Transverse colon (tissue), 4 donors: ENCODE measurements at places on chromosomes 12 and 14.

DNA sequence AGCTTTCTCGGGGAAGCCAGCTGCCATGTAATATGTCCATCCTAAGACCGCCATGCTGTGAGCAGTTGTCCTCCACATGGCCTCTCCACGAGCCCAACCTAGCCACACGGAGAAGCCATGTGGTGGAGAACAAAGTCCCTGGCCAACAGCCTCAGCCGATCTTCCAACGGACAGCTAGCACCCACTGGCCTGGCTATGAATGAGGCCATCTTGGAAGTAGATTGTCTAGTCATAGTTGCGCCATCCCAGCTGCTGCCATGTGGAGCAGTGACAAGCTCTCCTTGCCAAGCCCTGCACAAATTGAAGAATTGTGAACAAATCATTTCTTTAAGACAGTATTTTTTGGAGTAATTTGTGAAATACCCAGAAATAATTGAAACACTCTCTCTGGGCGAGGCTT lies 49.3 kb upstream of the USP44 start:
- DNase-seq = no peak

GRCh38 chr12:15772405-15773018 lies 16.7 kb downstream of the EPS8 start:
- no peak for DNase-seq

- no peak for DNase-seq
Measured at GRCh38 chr14:76376409-76376877, 506 bp downstream of the ESRRB start.

GRCh38 chr12:117592588-117593305 lies 231.3 kb upstream of the NOS1 start:
- no peak for DNase-seq

DNA sequence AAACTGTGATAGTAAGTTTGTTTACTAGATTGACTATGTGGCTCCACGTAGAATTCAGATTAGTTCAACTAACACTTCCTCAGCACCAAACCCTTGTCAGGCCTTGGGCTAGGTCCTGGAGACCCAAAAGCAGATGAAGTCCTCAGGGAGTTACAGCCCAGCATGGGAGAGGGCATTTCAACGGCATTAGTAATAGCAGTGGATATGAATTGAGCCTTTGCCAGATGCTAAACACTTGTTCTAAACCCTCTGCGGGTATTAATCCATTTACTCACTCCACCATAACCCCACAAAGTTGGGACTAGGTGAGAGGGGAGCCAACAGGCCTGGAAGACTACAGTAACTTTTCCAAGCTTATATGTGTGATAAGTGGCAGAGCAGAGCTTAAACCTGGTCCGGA lies 714.6 kb downstream of the DIO2 start:
- DNase-seq = no peak

DNA sequence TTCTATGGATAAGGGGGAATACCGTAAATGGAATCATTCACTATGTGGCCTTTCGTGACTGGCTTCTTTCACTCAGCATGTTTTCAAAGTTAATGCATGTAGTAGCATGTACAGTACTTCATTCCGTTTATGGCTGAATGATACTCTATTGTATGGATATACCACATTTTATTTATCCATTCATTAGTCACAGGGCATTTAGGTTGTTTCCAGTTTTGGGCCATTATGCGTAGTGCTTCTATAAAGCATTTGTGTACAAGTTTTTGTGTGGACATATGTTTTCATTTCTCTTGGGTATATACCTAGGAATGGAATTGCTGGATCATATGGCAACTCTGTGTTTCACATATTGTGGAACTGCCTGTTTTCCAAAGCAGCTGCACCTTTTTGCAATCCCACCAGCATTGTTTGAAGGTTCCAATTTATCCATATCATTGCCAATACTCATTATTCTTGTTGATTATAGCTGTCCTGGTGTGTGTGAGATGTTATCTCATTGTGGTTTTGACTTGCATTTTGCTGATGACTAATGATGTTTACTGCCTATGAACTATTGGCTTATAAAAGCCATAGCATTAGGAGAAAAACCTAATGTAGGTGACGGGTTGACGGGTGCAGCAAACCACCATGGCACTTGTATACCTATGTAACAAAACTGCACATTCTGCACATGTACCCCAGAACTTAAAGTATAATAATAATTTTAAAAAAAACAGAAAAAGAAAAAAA lies 45.5 kb downstream of the ATF7IP start:
- DNase-seq = no peak

DNA sequence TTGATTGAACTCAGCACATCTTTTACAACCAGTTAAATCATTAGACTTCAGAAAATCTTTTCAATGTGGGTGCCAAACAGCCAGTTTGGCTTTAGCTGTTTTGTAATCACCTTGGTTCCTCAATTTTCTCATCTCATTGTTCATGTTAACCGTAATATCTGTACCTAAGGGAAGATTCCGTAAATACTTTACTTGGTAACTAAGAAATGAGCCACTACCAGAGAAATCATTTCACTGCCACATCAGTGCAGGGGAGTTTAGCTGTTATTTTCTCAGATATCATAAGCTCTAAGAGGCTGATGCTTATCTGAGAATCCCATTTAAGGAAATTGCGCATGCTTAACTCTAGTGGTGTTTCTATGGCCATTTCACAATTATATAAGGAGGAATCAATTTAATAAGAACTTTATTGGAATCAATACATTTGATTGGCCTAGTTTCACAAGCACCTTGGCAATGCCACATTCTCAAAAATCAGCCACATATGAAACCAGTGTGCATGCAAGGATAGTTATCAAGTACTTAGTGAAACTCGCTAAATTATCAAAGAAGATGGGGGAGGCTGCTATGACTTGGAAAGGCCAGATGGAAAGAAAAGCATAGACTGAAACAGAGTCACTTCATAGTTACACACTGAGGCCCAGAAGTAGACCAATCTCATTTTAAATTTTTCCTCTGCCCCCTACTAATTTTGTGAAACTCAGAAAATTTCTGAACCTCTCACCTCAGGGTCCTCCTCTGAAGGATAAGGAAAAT lies 28.1 kb upstream of the IL22 start:
- DNase-seq = no peak

GRCh38 chr12:12705838-12706520 lies 10.0 kb upstream of the GPR19 start:
- peak; percentile 52 for DNase-seq

GRCh38 chr14:102848830-102849525 lies 71.7 kb downstream of the TRAF3 start:
- peak; percentile 65 for DNase-seq

DNA sequence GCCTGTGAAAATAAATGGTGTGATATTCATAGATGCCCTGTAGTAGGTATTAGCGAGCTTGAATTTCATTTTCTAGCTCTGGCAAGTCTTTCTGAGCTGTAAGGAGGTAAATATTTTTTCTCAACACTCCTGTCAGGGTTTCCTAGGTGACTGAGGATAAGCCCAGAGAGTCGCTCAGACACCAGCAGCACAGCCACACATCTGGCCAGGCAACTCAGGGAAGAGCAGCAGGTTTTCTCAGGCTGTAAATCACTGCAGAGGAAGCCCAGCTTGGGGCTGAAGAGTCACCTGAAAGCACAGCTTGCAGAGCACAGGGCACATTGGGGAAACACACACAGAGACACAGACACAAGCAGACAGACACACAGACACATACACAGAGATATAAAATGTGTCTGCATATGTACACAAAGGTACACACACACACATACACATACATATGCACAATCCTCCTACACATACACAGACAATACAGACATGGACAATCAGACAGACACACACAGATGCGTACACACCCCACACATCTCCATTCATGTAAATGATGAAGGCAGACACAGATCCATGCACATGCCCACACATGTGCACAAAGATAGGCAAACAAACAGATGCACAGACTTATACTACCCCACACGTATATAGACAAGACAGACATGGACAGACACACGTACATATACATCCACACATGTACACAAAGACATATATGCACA lies 232.0 kb upstream of the TMTC1 start:
- DNase-seq = no peak

GRCh38 chr12:68794653-68795251 lies 13.2 kb upstream of the MDM2 start:
- no peak for DNase-seq

DNA sequence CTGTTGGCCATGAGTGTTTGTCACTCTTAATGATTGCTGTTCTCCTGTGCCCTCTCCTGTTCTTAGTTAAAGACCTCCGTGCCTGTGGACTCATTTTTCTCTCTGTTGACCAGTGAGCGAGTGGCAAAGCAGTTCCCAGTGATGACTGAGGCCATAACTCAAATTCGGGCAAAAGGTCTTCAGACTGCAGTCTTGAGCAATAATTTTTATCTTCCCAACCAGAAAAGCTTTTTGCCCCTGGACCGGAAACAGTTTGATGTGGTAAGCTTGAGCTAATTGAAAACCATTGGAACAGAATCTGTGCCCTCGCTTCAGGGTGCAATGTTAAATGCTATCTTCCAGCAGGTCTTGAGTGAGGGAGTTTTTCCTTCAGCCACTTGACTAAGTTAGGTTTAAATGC lies 19.8 kb downstream of the ACAD10 start:
- no peak for DNase-seq

- no peak for DNase-seq
Measured at GRCh38 chr14:69439521-69440270, 41.2 kb downstream of the SLC39A9 start.

GRCh38 chr12:122920687-122921086 lies 24.8 kb upstream of the VPS37B start:
- DNase-seq = no peak

DNA sequence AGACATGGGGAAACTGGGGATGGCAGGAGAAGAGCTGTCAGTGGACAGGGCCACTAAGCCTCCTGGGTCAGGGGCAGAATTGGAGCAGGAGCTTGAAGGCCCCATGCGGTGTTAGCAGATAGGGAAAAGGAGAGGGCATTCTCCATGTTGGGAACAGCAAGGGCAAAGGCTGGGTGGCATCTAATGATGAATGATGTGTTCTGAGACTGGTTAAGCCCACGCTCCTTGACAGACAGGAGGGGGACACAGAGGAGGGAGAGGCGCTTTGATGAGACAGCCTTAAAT lies 63.0 kb downstream of the CLMN start:
- DNase-seq = no peak

DNA sequence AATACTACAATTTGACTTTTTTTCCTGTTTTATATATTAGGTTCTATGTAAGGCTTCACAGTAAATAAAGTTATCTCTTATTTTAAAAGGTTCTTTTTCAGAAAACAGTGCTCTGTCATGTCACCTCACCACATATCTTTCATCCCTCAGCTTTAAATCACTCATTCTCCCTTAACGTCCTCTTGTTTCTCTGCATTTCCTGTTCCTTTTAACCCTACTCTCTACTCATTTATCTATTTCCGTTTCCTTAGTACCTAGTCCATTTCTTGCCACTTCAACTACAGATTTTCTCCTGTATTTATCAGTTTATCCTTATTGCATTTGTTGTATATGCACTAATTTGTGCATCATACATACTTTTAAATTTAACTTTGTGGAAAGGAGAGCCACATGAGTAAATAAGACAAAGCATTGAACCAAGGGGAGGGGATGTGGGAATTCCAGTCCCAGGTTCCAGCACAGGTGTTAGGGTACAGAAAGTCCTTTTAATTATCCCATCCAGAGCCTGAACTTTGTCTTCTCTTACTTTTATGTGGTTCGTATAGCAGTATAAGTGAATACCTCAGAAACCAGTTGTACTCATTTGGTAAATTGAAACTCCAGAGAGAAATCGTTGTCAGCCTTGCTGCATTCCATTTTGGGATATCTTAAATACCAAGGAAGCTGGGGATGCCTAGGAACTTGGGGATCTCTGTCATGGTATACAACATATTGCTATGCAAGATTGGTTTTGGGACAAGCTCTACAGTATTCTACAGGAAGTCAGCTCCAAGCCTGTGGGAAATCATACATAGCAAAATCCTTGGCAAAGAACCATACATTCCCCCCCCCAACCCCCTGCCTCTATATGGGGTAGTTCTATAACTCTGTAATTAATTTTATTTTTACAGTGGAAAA lies 120.5 kb downstream of the DIP2B start:
- no peak for DNase-seq

- no peak for DNase-seq
Measured at GRCh38 chr12:64385468-64385867, 5.1 kb downstream of the C12orf56 start.

DNA sequence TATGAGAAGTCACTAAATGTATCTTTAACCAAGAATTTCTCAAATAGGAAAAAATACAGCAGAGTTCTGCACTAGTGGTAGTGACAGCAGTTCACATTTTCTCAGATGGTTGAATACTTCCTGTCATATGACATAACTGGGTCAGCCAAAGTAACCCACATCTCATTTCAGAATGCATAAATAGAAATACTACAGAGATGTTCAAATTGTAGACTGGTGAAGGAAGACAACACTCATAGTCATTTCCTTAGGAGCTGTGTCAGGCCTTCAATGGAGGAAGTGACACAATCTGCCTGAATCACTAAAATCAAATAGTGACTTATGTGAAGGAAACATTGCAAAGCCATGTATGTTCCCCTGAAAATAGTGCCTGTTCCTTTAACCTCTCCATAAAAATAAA lies 32.4 kb downstream of the FERMT2 start:
- no peak for DNase-seq

DNA sequence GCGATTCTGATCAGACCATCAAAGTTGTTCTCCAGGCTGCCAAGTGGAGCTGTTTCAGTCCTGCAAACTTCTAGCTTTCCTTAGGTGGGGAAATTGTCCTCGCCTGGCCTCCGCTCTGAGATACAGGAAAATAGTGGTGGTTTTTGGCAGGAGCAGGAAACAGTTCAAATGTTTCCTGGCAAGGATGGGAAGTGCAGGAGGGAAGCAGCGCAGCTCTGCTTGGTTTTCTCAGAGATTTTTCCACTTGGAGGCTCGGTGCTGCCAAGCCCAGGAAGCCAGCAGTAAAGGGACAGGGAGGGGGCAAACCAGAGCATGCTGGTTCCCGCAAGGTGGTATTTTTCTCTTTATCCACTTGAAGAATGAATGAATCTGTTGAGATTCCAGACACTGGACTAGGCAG lies 17.0 kb downstream of the TMEM63C start:
- DNase-seq = no peak

DNA sequence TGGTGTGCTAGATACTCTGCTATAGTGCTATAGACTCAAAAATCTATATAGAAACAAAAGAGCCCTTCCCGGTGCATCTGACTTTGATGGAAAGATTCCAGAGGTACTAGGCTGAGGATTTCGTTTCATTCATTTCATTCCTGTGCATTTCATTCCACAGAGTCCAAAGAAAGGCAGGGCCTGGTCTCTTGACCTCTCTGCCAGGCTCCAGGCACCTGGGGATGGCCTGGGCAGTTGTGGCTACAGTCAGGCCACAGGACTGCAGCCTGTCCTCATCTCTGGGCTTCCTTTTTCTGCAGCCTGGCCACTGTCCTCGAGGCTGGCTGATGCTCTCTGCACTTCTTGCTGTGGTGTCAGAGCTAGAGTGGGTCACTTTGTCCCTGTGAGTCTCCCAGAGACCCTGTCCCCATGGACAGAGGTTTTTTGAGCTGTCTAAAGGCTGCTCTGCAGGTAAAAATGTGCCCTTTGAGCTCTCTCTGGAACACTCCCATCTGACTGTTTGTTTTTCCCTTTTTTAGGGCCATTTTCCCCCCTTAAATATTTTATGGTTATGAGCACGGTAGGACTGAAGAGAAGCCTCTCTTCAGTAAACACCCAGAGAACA lies 3.2 kb upstream of the VDR start:
- DNase-seq = no peak
